ENCODE measurements at places on chromosomes 6 and 20.

GRCh38 chr6:53523511-53524454, 21.1 kb downstream of the GCLC start:
- no peak for DNase-seq

- no peak for DNase-seq
These were observed 157.5 kb downstream of the ELOVL4 start for GRCh38 chr6:79789896-79790295.

DNA sequence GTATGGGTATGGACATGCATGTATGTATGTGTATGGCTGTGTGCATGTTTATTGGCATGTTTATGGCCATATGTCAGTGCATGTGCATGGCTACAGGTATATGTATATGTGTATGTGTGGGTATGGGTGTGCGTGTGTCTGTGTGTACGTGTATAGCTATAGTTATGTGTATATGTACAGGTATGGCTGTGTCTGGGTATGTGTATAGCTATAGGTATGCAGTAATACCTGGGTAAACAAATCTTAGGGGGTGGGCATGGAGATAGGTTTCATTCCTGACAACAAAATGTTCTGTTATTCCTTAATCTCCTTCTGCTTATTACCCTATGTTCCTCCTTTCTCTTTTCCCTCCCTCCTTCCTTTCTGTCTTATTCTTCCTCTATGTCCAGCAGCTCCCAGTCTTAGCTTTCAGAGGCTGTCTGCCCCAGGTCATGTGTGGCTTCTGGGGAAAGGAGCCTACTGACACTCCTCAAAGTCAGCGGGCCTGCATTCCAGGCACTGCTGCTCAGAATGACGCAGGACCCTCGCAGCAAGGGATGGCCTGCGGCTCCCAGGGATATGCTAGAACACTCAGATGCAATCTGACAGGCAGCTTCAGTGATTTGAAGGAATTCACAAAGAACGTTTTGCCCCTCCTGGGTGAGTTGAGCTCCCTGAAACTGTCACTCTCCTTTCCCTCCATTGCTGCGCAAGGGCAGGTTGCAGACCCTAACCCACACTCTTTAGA, 139.3 kb upstream of the PHACTR1 start:
- DNase-seq, result no peak

GRCh38 chr6:93915961-93916360, 496.6 kb upstream of the EPHA7 start:
- no peak for DNase-seq

DNA sequence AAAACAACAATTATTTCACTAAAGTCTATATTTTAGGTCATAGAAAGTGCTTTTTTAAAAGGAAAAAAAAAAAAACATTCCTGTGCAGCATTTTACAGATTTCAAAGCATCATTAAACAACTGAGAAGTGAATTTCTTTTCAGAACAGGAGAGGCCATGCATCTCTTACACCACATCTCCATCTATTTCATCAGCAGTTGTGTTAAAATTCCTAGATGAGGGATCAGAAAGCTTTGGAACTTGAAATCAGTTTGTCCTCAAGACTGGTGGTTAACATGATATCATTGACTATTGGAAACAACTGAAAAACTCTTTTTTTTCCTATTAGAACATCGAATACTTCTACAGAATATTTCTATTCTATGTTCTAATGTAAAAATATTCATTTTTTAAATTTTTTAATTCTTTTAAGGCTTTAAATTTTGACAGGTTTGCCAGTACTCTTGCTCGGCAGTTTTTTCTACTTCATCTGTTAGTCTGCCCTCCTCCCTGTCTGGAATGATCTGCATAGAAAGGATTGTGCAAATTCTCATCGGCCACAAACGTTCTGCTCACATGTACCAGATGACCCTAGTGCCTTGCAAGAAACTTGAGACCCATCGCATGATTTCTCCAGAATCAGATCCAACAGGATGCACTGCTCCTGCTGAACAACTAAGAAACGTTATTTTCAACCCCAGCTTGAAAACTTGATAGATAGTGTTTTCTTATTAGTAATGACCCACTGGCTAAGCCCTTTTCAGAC, 411.0 kb upstream of the AGPAT4 start:
- no peak for DNase-seq

GRCh38 chr6:163668061-163668426, 253.5 kb downstream of the QKI start:
- DNase-seq, result no peak

DNA sequence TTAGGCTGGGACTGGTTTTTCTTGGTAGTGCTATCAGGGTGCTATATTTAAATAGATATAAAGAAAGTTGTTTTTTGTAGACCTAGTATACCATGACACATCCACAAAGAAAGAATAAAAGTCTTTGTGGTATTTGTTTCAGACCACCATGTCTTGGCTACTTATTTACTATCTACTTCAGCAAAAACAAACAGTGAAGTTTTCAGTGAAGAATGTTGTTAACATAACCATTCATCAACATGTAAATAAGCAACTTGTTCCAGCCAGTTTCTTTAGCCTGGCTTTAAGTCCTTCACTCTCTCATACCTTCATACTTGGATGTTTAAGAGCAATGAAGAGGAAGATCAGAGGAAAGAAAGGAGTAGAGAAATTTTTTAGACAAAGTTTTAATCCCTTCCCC, 624.1 kb downstream of the CD109 start:
- DNase-seq, result no peak

DNA sequence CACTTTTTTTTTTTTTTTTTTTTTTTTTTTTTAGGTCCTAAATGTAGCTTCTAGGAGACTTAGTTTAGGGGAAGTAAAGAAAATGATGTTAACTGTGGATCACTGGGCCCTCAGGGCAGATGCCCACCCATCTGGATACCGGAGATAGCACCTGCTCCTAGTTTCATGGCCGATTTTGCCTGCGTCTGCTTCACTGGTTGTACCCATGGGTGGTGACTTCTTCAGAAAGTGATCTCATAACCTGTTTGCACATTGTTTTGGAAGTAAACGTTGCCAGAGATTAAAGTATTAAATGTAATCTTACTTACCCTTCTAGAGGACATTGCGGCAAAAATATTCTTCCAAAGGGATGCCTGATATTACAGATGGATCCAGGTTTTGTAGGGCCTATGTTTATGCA, 79.8 kb upstream of the SGK1 start:
- no peak for DNase-seq

GRCh38 chr20:3121271-3121911, 36.9 kb upstream of the AVP start:
- no peak for DNase-seq

GRCh38 chr20:51365670-51366069, 176.8 kb downstream of the NFATC2 start:
- DNase-seq, result no peak

- no peak for DNase-seq
These were observed 38.0 kb downstream of the EFCAB8 start for GRCh38 chr20:32896521-32897280.

GRCh38 chr20:61299618-61300017, 47.6 kb downstream of the CDH4 start:
- no peak for DNase-seq

DNA sequence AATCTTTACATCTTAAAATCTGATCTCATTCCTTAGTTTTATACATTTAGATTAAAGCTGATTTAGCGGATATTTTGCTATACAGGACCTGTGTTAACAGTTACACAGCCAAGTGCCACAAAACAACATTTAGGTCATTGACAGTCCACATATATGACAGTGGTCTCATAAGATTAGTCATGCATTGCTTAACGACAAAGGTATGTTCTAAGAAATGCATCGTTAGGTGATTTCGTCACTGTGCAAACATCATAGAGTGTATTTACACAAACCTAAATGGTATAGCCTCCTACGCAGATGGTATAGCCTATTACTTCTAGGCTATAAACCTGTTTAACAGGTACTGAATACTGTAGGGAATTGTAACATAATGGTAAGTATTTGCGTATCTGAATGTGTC, 21.6 kb downstream of the ADGRG6 start:
- DNase-seq, result no peak

GRCh38 chr20:35902545-35902941, 51.8 kb downstream of the SCAND1 start:
- DNase-seq, result no peak

DNA sequence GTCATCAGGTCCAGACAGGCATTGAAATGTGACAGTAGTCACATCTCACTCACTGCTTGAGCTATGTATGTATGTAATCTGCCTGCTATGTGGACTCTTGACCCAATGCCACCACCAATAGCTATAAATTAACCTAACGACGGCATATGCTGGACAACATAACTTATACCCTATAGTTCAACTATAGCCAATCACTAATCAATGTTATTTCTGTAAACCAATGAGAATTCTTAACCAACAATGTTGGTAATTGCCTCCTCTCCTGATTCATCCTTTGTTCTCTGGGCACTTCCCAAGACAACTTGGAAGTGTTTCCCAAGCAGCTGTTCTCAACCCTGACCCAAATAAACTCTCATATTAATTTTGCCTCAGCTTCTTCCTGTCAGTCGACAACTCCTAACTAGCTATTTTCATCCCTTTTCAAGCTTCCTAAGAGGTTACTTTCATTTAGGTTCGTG, 24.1 kb upstream of the SERPINB1 start:
- no peak for DNase-seq

GRCh38 chr6:145491126-145491525, 244.2 kb downstream of the EPM2A start:
- DNase-seq, result no peak

GRCh38 chr6:163529605-163530004, 115.1 kb downstream of the QKI start:
- no peak for DNase-seq

- DNase-seq, result no peak
These were observed 115.1 kb upstream of the BEND3 start for GRCh38 chr6:107230448-107230847.

DNA sequence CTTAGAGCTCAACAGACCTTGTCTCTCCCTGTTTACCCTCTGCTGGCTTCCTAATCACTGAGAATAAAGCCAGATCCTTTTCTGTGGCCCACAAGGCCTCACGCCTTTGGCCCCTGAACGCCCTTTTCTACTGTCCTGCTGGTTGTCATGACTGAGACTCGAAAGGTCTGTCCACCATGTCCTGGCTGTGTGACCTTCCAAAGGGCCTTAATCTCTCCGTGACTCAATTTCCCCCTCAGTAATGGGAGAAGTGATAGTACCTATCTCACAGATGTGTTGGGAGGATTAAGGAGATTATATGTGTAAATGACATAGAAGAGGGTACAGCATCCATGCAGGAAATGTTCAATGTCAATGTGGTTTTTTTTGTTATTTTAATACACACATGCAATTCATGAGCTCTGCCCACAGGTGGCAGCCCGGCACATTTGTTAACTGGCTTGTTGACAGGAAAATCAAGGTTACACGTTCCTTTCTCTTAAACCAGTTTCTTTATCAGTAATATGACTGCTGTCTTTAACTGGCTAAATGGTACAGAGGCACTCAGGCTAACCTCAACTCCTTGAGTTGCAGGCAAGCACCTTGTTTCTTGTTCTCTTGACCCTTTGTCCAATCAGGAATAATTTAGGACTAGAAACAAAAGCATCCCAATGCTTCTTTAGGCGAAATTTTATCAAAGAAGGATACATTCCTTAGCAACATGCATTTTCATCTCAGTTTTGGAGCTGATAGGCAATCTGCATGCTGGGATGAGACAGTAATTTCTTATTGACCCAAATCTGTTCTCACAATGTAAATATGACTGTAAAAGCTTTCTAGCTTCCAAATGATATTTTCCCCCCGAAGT, 16.6 kb downstream of the SLC22A1 start:
- DNase-seq, result peak; percentile 39

DNA sequence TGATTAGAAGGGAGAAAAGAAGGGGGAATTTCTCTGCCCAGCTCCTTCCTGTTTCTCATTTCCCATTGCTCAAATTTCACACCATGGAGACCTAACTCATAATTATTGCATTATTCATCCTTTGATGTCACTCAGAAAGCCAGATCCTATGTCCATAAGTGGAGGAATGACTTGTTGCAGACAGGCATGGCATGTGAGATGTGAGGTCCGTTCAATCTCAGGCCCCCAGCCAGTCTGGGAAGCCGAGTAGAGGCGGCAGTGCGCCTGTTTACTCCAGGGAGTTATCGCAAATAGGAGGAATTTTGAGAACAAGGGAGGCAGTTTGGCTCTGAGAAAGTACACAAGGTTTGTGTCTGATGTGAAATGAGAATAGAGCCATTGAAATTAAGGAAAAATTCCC, 26.9 kb upstream of the MOCS1 start:
- DNase-seq, result no peak

DNA sequence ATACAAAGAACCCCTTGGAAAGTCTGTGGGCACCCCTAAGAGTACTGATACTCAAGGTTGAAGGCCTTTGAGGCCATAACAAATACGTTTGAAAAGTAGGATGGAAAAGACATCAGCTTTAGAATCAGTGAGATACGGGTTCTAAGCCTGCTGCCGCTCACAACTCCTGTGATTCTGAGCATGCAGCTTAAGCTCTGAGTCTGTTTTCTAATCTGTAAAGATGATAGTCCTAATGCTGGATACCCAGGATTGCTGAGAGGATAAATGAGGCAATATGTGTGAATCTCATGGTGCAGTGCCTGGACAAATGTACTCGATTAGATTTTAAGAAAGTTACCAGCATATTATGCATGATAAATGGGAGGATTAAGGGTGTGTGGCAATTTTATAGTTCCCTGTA, 321.0 kb upstream of the HSF2 start:
- DNase-seq, result no peak

DNA sequence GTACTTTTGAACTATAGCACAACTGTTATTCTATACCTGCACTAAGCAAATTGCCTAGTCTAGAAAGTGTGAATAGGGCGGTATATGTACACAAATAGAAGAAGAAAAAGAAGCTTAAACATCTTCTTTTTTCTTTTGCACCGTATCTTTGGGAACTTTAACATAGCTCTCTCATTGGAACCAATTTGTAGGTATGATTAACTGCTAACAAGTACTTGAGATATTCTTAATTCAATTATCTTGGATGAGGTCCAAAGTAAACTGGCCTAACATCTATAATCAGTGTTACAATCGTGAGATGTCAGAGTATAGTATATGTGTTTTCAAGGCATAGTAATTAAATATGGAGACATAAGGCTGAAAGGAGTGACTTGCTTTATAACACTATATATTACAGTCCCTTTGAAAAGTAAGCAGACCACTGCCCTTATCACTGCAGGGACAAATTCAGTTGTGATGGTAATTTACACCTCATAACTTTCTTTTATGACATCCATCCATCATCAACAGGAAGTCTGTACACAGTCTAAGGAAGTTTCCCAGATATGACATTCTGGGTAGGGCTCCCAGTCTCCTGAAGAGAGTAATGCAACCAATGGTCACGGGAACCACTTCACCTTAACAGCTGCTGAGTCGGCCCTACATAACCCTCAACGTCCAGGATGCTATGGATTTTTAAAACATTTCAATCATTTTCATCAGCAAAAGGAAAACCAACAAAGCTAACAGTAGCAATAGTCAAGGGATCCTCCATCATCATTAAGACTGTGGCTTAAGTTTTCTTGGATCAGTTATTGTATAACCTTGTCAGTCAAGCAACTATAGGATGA, 37.6 kb downstream of the NKAIN2 start:
- no peak for DNase-seq

All from activated T-cell treated with anti-CD3 and anti-CD28 coated beads for 24 hours (primary cell).